ENCODE measurements at places on chromosomes 1 and 21.

- DNase-seq = no peak
Measured at GRCh38 chr1:98461873-98462385, 199.6 kb upstream of the SNX7 start.

DNA sequence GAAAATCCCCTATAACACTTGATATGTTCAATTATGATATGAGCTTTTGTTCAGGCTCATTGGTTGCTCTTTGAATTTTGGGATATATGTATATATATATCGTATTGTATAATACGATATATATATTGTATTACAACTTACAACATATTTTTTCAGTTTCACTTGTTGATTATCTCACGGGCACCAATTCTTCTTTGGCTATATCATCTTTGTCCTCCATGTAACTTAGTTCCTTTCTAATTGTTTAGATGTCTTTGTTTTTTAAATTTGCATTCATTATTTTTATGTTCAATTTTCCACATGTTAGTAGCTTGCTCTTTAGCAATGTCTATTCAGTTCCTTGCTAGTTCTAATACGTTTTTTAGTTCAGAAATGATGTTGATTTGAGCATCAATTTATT is 150.0 kb downstream of the BACH1 start:
- DNase-seq = no peak

- no peak for DNase-seq
Measured at GRCh38 chr1:110321846-110322245, 17.3 kb upstream of the RBM15 start.

GRCh38 chr1:116544588-116545358 is 26.1 kb downstream of the CD58 start:
- no peak for DNase-seq

GRCh38 chr1:9836632-9836960 is 12.8 kb upstream of the CLSTN1 start:
- no peak for DNase-seq

DNA sequence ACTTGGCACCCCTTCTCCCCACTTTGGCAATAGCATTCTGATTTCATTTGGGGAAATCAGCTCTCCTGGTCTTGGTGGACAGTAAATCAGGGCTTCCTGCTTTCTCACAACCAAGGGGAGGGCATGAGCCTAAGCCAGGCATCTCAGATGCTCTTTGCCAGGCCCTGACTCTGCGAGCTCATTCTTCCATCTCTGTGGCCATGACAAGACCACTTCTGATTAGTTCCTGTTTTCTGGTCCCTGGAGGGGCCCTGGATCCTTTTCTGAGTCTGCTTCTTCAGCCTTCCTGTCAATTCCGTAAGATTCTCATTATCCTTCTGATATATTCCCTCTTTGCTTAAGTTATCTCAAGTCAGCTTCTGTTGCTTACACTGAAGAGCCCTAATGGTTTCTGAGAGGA is 210.4 kb downstream of the HIVEP3 start:
- DNase-seq = no peak

GRCh38 chr1:1390675-1391074 is 8.5 kb downstream of the CCNL2 start:
- no peak for DNase-seq

- no peak for DNase-seq
Measured at GRCh38 chr1:232899839-232900238, 50.6 kb upstream of the NTPCR start.

- no peak for DNase-seq
Measured at GRCh38 chr1:224629965-224630364, 13.8 kb downstream of the CNIH3 start.

DNA sequence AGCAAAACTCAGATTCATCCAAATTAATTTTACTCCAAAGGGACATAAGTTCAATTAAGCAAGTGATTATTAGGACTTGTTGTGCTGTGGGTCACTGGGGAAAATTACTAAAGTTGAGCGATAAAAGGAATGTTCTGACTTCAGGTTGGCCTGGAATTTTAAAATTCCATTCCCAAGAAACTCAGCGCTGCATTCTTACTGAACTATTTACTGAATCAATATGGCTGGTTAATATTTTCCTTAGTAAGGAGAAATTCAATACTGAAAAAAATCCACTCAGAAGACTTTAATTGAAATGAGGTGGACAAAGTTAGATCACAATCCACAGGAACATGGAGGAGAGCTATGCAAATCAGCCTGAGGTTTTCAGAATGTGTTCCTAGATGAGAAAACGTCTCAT is 578.9 kb upstream of the NR5A2 start:
- DNase-seq = no peak

- no peak for DNase-seq
Measured at GRCh38 chr1:41591891-41592290, 107.4 kb upstream of the EDN2 start.

- no peak for DNase-seq
Measured at GRCh38 chr1:180950321-180950720, 37.6 kb downstream of the KIAA1614 start.

DNA sequence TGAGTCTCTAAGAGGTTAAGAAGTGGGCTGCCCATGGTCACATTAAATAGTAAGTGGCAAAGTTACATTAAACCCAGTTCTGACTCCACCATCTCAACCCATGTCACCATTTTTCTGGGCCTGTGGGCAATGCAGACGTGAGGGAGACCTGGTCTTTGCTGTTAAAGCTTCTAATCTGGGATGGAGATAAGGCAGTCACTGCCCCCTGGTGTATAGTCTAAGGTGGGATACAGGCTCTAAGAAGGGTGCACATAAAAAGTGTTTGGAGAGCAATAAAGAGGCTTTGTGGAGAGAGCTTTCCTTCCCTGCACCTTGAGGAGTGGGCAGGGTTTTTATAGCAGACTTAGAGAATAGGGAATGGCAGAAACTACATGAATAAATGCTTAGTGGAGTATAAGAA is 141.3 kb downstream of the ROR1 start:
- DNase-seq = no peak

DNA sequence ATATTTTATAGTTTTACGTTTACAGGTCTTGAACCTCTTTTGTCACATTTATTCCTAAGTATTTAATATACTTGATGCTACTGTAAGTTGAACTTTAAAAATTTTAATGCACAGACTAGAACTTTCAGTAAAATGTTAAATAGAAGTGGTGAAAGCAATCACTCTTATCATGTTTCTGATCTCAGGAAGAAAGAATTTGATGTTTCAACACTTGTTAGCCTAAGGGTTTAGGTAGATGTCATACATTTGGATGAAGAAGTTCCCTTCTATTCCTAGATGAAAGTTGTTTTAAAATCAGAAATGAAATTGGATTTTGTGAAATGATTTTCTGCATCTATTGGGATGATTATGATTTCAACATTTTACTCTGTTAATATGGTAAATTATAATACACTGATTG is 63.6 kb upstream of the TTLL7 start:
- no peak for DNase-seq

DNA sequence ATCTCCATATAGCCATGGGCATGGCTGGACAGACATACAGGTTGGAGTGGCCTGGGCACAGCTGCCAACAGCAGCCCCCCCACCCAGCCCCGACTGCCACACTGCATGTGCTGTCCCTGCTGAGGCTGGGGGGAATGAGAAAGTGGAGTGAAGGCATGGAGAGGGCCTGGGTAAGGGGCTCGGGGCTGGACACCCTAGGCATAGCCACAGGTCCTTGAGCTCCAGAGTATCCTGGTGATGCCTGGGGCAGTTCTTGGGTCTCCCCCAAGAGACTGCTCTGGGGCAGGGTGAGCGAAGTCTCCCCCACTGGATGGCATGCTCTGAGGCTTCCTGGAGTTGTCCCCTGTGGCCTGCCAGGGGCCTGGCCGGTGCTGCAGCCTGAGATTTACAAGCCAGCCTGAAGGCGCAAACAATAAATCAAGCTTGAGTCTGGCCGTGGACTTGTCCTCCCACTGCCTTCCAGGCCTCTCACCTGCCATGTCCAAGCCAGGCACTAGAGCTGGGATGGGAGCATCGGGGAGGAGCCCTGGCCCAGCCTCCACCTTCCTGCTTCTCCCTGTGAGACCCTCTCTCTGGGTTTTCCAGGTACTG is 53.6 kb downstream of the FOXO6 start:
- no peak for DNase-seq

DNA sequence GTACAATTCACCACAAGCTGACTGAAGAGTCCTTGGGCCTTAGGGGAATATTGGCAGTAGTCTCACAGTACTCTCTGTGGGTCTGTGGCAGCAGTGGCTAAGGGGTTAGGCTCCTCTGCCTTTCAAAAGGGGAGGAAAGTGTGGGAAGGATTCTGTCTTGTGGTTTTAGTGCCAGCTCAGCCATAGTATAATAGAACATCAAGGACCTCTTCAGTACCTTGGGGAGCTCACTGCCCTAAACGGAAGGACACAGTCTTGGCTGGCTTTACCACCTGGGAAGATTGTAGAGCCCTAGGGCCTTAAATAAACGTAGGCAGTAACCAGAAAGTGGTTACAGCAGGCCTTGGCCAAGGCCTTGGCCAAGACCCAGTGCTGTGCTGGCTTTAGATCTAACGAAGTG is 265.7 kb downstream of the COL11A1 start:
- no peak for DNase-seq

DNA sequence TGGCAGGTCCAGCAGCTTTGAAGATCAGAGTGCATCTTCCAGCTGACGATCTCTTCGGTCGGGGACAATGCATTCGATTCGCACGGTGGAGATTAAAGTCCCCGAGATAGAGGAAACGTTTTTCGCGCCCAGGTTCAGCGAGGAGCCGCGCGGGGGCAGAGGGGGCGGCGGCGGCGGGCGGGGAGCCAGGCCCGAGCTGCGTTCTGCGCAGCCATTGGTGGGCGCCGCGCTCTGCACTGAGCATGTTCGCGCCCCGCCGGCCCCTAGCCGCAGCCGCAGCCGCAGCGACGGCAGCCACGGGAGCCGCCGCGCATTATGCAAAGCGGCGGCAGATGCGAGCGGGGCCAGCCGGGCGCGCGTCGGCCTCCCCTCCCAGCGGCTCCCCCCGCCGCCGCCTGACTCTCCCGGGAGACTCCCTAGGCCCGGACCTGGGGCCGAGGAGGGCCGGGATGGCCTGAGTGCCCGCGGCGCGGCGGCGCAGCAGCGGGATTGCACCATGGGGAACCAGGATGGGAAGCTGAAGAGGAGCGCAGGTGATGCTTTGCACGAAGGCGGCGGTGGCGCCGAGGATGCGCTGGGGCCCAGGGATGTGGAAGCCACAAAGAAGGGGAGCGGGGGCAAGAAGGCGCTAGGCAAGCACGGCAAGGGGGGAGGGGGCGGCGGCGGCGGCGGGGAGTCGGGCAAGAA is at the start of gene FMN2:
Gene FMN2, plus strand, starts transcription at position 270 of the 687 bp plus-strand sequence. Its CDS starts 227 bp downstream, at position 497.
- no peak for DNase-seq

- DNase-seq = no peak
Measured at GRCh38 chr1:31460027-31460426, 47.0 kb downstream of the SERINC2 start.

DNA sequence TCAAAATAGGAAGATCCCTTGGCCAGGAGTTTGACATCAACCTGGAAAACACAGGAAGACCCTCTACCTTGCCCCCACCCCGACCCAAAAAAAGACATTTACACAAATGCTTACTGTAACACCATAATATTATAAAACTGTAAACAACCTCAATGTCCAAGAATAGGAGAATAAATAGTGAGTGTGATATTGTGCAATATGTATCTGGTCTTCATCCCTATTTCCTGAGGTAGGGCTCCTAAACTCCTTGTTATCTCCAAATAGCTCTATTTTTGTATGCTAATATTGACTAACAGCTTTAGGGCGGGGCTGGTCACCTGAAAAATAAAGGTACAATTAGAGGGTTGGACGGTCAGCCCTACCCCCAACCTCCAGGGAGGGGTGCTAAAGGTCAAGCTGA is 23.5 kb downstream of the RSBN1 start:
- DNase-seq = no peak

DNA sequence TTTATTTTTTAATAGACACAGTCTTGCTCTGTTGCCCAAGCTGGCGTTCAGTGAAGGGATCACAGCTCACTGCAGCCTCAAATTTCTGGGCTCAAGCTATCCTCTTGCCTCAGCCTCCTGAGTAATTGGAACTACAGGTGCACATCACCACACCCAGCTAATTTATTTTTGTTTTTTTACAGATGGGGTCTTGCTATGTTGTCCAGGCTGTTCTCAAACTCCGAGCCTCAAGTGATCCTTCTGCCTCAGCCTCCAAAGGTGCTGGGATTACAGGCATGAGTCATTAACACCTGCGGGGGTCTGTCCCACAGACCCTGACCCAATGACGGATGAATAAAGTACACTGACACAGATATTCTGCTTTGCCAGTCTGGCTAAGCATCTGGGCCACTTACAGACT is 33.6 kb upstream of the ZZZ3 start:
- DNase-seq = no peak

DNA sequence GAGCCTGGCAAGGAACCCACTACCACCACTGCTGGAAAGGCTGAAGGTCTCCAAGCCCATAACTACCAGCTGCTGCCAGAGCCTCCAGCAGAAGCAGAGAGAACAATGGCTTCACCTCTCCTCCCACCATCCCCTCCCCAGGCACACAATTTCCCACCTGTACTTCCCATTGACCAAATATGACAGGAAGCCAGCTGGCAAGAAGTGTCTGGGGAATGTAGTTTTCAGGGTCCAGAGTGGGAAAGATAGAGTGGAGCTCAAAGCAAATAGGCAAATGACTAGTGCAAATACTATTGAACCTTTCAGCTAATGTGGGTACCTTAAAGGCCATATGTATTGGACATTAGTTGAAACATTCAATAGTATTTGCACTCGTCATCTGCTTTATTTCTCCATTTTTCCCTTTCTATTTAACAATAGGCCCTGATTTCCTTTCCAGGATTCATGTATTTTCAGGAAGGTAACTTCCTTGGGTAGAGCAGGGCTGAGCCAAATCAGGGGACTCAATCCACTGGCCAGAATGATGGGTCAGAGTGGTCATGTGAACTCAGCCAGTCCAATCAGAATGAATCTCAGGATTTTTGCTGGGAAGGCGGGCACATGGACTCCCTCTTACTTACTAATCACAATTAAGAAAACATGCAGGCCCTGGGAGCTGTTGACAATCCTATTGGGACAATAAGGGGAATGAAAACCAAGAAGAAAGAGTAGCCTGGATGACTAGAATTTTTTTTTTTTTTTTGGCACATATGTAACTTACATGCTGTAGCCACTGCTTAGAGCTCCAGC is 12.1 kb upstream of the NFYC start:
- no peak for DNase-seq

- DNase-seq = no peak
Measured at GRCh38 chr21:36908260-36908908, 58.1 kb downstream of the HLCS start.

- DNase-seq = no peak
Measured at GRCh38 chr1:59204001-59204400, 92.9 kb upstream of the FGGY start.

- DNase-seq = no peak
Measured at GRCh38 chr1:72434070-72434469, 151.7 kb upstream of the NEGR1 start.

- DNase-seq = no peak
Measured at GRCh38 chr1:52263153-52263910, 102.7 kb downstream of the CC2D1B start.

DNA sequence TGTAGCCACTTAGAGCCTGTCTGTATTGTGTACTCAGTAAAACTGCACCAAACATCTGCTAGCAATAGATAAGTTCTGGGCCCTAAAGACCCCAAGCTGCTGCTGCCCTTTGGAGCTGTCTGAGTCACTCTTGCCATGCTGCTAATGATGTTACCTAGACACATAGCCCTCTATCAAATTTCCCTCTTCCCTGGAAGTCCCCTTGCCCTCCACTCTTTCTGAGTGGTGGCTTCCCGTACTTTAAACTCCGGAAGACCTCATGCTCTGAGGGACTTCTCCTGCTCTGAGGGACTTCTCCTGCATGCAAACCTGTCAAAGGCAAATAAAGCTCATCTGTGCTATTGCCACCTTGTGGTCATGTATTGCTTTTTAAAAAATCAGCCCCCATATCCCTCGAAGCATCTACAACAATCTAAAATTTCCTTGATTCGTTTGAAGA is 34.0 kb downstream of the FH start:
- no peak for DNase-seq
